ENCODE measurements at places on chromosomes 12 and 14. TPM values are rescaled to one million over a fixed set of nuclear protein-coding genes. Genes with fewer than 3 reads are reported as not detected.

DNA sequence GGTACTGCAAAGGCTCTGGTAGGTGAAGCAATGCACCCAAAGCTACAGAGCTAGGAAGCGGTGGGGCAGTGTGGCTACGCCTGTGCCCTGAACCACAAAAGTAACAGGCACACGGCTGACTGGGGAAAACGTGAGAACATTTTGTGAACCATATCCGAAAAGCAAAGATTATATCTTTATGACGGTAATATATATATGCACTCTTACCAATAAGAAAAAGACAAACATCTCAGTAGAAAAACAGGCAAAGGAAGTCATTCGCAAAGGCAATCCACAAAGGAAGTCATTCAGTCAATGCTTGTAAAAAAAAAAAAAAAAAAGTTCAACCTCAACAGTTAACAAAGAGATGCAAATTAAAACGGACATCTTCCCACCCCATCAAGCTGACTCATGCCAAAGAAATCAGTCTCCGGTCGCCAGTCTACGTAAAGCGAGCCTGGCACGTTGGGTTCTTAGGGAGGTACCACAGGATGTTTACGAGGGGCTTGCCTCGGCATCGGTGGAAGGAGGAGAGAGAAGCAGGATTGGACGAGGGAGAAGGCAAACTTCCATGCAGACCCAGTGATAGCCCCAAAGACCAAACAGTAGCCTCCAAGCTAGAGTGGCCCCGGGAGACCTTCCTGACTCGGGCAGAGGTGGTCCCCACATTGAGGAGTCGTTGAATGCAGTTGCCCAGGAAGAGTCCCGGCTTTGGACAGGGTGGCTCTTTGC lies 39.4 kb upstream of the PPP2R5C start:
- no peaks in the 10 kb centered on the region for H3K4me1 ChIP-seq
- no peaks in the 10 kb centered on the region for H3K36me3 ChIP-seq
- peak overlapping the region; percentile 9 for H3K27ac ChIP-seq
- DNase-seq: no peak
- no peaks in the 10 kb centered on the region for H3K27me3 ChIP-seq
- no peak overlapping the region for H3K4me3 ChIP-seq

DNA sequence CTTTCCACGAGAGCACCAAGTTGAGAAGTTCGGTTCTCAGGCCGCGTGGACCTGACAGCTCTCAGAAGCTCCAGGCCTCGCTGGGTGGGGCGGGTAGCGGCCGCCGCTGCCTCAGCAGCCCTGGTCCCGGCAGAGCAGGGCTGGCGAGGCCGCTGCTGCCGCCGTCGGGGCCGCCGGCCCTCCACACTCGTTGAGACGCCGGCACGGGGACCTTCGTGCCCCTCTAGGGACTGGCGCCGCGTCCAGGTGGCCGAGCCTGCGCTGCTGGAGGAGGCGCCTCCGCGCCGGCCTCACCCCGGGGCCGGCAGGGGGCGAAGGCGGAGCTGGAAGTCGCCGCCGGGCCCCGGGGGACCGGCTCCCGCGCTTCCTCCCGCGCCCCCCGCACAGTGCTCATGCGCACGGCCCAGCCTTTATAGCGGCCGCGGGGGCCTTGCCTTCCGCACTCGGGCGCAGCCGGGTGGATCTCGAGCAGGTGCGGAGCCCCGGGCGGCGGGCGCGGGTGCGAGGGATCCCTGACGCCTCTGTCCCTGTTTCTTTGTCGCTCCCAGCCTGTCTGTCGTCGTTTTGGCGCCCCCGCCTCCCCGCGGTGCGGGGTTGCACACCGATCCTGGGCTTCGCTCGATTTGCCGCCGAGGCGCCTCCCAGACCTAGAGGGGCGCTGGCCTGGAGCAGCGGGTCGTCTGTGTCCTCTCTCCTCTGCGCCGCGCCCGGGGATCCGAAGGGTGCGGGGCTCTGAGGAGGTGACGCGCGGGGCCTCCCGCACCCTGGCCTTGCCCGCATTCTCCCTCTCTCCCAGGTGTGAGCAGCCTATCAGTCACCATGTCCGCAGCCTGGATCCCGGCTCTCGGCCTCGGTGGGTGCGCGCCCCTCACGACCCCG lies at the start of gene COCH:
Gene COCH, plus strand, starts transcription at position 440 of the 879 bp plus-strand sequence. Its CDS starts 380 bp downstream, at position 820.
- no peaks in the 10 kb centered on the region for H3K36me3 ChIP-seq
- peaks cover 20% of the 10 kb centered on the region for H3K4me1 ChIP-seq
- no peak for DNase-seq

DNA sequence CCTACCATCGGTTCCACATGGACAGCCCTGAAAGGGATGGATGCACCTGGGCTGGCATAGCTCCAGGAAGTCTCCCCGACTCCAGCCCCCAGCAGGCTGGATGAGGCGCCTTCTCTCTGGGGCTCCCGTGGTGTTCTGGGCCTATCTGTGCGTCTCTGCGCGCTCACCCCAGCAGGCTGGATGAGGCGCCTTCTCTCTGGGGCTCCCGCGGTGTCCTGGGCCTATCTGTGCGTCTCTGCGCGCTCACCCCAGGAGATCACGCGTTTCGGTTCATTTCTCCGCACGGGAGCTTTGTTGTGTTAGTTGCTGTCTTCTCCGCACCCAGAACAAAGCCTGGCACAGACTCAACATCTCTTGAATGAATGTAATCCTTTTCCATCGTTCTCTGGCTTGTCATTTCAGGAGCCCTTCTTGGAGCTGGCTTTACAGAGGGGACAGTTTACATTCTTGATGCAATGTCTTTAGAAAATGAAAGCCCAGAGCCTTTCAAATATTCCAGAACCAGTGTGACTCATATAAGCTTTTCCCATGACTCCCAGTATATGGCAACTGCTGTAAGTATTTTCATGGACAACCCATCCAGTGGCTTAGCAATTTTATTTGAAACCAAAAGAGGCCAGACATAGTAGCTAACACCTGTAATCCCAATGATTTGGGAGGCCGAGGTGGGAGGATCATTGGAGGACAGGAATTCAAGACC lies 40.3 kb downstream of the CFAP251 start:
- no peaks in the 10 kb centered on the region for H3K36me3 ChIP-seq
- no peak overlapping the region for H3K4me3 ChIP-seq
- H3K4me1 ChIP-seq: no peaks in the 10 kb centered on the region
- H3K27me3 ChIP-seq: no peaks in the 10 kb centered on the region

GRCh38 chr14:64117671-64118402 lies 176.3 kb downstream of the ESR2 start:
- no peaks in the 10 kb centered on the region for H3K4me1 ChIP-seq
- DNase-seq: no peak
- H3K4me3 ChIP-seq: no peak overlapping the region
- no peak overlapping the region for H3K27ac ChIP-seq
- H3K27me3 ChIP-seq: no peaks in the 10 kb centered on the region
- peaks cover 30% of the 10 kb centered on the region for H3K36me3 ChIP-seq

GRCh38 chr12:50924439-50925341 lies 27.7 kb upstream of the HIGD1C start:
- DNase-seq: peak; percentile 98
- no peaks in the 10 kb centered on the region for H3K27me3 ChIP-seq

GRCh38 chr14:33676891-33677290 lies 274.0 kb downstream of the EGLN3 start:
- no peak overlapping the region for H3K4me3 ChIP-seq
- no peak for DNase-seq

FAM181A gene
- not detected for total RNA-seq

Measured in sigmoid colon (tissue), 7 donors.